ENCODE measurements at places on chromosomes 16 and 17.

- DNase-seq = no peak
Observed at GRCh38 chr17:75738218-75738802, 17.1 kb downstream of the ITGB4 start.

DNA sequence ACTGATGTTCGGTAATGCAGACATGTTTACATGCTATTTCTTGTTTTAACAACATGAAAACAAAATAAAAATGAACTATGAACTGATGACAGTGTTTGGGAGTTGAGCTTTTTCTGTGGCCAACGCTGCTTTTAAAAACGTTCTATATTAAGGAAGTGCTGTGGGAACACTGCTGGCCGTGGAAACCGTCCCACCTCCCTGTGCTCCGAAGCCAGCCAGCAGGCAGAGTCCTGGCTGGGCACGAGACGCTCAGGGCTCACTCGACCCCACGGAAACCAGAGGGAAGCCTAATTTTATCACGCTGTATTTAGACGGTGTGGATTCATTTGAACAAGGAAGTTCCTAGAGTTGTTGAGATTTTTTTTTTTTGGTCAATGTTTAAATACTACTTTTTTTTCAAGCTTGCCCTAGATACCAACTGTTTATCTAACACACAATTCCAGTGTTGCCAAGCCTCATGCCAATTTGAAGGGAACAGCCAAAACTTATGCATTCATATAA is 25.8 kb downstream of the ADCY9 start:
- DNase-seq = no peak

DNA sequence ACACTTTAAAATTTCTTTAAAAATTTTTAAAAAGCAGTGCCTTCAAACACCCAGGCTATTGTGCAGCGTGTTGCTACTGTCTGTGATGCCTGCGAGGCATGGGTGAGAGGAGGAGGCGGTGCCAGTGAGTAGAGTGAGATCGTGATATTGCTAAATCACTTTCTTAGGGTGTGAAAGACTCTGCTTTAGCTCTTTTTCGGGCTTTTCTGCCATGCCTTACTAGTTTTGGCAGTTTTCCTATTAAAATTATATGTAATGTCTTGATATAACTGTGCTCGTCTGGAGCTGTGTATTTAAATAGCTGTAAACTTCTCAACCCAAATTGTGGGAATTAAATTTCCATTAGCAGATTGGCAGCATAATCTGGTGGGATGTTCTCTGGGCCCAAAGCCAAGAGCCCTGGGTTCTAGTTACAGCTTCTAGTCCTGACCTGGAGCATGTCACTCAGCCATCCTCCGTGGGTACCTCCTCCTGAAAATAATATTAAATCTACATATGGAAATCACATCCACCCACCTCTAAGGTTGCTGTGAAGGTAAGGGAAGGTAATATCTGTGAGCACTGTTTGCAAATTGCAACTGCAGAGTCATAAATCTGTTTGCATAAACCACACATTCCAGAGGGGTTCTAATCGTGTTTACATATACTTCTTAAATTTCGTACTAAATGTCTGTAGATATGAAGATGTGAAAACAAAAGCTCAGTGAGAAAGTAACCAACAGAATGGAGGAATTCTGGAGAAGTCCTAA is 264.3 kb upstream of the CACNG5 start:
- no peak for DNase-seq

DNA sequence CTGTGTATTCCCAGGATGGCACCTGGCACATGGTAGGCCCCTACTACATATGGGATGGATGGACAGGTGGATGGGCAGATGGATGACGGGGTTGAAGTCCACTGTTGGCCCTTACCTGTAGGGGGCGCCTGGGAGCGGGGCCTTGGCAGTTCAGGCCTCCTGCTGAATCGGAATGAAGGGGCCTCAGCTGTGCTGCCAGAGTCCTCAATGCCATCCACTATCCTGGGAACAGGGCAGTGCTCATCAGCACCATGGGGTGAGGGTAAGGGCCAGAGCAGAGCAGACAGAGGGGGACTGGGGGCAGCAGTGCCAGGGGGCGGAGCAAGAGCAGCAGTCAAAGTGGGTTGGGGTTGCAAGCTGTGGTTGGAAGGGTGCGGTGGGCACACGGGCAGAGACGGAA is 8.3 kb upstream of the RAB5C start:
- DNase-seq = peak; percentile 51

DNA sequence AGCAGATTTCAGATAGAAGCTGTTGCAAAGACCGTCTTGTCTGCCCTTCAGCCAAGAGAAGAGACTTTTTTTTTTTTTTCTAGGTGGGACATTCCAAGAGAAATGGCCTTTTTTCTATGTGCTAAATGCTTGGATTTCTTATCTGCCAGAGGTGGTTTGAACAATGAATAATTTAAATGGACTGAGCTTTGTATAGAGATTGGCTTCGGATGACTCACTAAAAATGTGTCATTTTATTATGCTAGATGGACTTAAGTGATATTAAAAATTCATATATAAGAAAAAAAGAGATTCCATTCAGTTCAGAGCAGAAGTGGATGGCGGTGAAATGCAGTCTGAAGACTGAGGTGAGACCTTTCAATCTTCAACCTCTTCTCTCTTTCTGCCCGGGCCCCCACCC is 58.4 kb downstream of the MEAK7 start:
- DNase-seq = no peak

DNA sequence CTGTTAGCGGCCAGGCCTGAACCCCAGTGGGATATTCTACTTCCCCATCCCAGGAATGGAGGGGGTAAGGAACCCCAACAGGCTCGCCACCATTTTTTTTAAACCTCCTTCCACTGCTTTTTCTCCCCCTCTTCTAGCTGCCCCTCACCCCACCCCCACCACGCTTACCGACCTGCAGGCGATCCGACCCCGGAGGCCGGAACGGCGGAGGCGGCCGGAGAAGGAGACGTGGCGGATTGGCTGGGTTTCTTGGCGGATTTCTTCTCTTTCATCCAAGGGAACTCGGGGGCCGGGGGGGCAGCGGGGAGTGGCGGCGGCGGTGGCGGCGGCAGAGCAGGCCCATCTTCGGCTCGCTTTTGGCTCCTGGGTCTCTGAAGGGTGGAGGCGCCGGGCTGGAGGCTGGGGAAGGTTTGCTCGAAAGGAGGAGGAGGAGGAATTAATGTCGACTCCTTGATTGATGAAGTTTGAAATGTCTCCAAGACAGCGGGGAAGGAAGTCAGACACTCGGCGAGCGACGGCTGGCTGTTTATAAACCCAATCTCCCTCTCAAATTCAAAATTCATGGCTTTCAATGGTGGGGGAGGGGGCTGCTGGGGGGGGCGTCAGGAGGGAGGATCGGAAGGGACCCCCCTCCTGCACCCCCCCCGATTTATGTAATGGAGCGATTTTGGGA is 424 bp downstream of the HOXB2 start:
- peak; percentile 30 for DNase-seq

GRCh38 chr16:51150888-51151320 is at the start of gene SALL1:
TSS of gene SALL1 (minus strand) at chr16:51151270. CDS start at chr16:51151241, 29 bp downstream.
- no peak for DNase-seq

- DNase-seq = no peak
Observed at GRCh38 chr16:80530479-80530878, 10.3 kb upstream of the DYNLRB2 start.

GRCh38 chr17:39618956-39619785 is 7.6 kb upstream of the PPP1R1B start:
- DNase-seq = no peak

DNA sequence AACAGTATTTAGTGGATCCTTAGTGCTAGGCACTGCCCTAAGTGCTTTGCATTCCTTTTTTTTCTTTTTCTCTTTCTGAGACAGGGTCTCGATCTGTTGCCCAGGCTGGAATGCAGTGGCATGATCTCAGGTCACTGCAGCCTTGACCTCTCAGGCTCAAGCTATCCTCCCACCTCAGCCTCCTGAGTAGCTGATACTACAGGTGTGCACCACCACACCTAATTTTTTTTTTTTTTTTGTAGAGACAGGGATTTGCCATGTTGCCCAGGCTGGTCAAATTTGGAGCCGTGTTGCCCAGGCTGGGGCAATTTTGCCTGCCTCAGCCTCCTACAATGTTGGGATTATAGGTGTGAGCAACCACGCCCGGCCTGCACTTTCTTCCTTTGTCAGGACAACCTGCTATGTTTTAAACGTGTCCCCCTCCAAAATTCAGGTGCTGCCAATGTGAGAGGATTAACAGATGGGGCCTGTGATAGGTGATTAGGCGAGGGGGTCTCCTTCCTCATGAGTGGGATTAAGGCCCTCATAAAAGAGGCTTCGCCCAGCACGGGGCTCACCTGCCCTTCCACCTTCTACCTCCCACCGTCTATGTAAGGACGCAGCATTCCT is 5.4 kb downstream of the NQO1 start:
- DNase-seq = no peak
